ENCODE measurements at places on chromosomes 4 and X. TPM values are rescaled to one million over a fixed set of nuclear protein-coding genes. Genes with fewer than 3 reads are reported as not detected.

The NHSL2 gene
- 0.02 TPM for total RNA-seq

The CPLX1 gene
- 2.1 TPM for total RNA-seq

The ARR3 gene
- total RNA-seq, result not detected

The EOLA1 gene
- total RNA-seq, result 20.9 TPM

The UGT2A3 gene
- 0.11 TPM for total RNA-seq

The ARHGAP4 gene
- 81.8 TPM for total RNA-seq

The NUP54 gene
- 67.7 TPM for total RNA-seq

The PDGFRA gene
- 0.40 TPM for total RNA-seq

The SEC24D gene
- total RNA-seq, result 20.0 TPM

The SRPX2 gene
- total RNA-seq, result not detected

The GABRQ gene
- 2.3 TPM for total RNA-seq

The LINC00632 gene
- total RNA-seq, result 0.47 TPM

The EREG gene
- total RNA-seq, result 2.9 TPM

The SHROOM4 gene
- total RNA-seq, result not detected

The TAF7L gene
- total RNA-seq, result not detected

- H3K27ac ChIP-seq, result no peak overlapping the region
- H3K36me3 ChIP-seq, result no peaks in the 10 kb centered on the region
- H3K27me3 ChIP-seq, result no peaks in the 10 kb centered on the region
- no peaks in the 10 kb centered on the region for H3K4me1 ChIP-seq
- H3K4me3 ChIP-seq, result no peak overlapping the region
- no peak for DNase-seq
Observed at GRCh38 chr4:28228561-28229491, 1368.2 kb downstream of the STIM2 start.

- no peak for DNase-seq
- H3K4me3 ChIP-seq, result no peak overlapping the region
- H3K36me3 ChIP-seq, result no peaks in the 10 kb centered on the region
- no peaks in the 10 kb centered on the region for H3K27me3 ChIP-seq
Observed at GRCh38 chrX:110462957-110463356, 104.3 kb downstream of the RTL9 start.

GRCh38 chr4:41994461-41994985 lies 4.2 kb downstream of the SLC30A9 start:
- peaks cover 2% of the 10 kb centered on the region for H3K36me3 ChIP-seq
- H3K4me1 ChIP-seq, result peaks cover 9% of the 10 kb centered on the region
- H3K4me3 ChIP-seq, result no peak overlapping the region
- no peak for DNase-seq
- H3K27ac ChIP-seq, result no peak overlapping the region

- H3K27ac ChIP-seq, result no peak overlapping the region
- DNase-seq, result no peak
- H3K4me3 ChIP-seq, result no peak overlapping the region
- H3K4me1 ChIP-seq, result no peaks in the 10 kb centered on the region
Observed at GRCh38 chr4:40845154-40845835, 95.5 kb downstream of the NSUN7 start.

DNA sequence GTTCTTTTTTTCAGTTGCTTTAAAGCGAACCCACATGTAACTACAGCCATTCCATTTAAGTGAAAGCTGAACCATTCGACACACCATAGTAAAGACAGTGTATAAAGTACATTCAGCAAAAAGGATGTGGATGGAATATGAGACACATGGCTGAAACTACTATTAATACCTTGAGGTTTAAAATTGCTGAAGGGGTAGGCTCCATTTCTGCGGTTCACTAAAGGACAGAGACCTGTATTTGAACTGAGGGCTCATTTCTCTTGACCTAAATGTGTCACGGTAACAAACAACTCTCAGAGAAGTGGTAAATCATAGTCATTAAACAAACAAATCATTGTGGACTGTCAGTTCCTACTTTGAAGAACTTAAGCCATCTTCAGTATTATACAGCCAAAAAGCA lies 1085.6 kb upstream of the TENM3 start:
- no peaks in the 10 kb centered on the region for H3K27me3 ChIP-seq
- H3K27ac ChIP-seq, result no peak overlapping the region
- H3K4me1 ChIP-seq, result no peaks in the 10 kb centered on the region

DNA sequence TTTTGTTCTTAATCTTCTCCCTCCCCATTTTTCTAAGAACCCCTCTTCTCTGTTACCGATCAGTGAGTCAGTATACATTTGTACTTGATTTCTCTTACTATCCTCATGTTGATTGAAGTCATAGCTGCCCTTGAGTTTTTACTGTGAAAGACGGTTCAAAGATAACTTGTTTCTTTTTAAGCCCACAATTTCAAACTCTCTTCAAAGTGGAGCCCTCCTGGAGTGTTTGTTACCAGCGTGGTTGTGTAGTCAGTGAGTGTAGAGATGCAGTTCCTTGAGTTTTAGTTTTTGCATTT lies 7.9 kb downstream of the PPP1R3F start:
- H3K27ac ChIP-seq, result no peak overlapping the region
- no peaks in the 10 kb centered on the region for H3K27me3 ChIP-seq
- no peak overlapping the region for H3K4me3 ChIP-seq
- no peaks in the 10 kb centered on the region for H3K36me3 ChIP-seq

GRCh38 chr4:47990145-47990544 lies 26.3 kb downstream of the CNGA1 start:
- H3K4me1 ChIP-seq, result no peaks in the 10 kb centered on the region
- no peak for DNase-seq
- no peak overlapping the region for H3K27ac ChIP-seq

DNA sequence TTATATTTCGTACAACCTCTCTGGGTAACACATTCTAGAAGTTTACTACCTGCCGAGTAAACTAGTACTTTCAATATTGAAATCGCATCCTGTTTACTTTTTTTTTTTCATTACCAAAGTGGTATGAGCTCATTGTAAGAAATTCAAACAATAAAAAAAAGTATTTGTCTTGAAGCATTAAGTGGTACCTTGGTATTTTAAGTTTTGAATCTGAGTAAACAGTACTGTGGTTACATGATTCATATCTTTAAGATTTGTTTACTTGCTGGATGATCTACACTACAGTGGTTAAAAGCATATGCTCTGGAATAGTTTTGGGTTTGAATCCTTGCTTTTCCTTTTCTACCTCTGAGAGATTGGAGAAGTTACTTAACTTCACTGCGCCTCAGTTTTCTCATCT lies 3.8 kb upstream of the MMGT1 start:
- no peaks in the 10 kb centered on the region for H3K27me3 ChIP-seq
- H3K27ac ChIP-seq, result no peak overlapping the region
- peaks cover 2% of the 10 kb centered on the region for H3K36me3 ChIP-seq
- no peaks in the 10 kb centered on the region for H3K4me1 ChIP-seq

- peak; percentile 75 for DNase-seq
- peaks cover 67% of the 10 kb centered on the region for H3K4me1 ChIP-seq
- H3K27ac ChIP-seq, result peak overlapping the region; percentile 51
- peak overlapping the region; percentile 79 for H3K4me3 ChIP-seq
- H3K27me3 ChIP-seq, result no peaks in the 10 kb centered on the region
Observed at GRCh38 chr4:972651-973424, 531 bp downstream of the DGKQ start.

DNA sequence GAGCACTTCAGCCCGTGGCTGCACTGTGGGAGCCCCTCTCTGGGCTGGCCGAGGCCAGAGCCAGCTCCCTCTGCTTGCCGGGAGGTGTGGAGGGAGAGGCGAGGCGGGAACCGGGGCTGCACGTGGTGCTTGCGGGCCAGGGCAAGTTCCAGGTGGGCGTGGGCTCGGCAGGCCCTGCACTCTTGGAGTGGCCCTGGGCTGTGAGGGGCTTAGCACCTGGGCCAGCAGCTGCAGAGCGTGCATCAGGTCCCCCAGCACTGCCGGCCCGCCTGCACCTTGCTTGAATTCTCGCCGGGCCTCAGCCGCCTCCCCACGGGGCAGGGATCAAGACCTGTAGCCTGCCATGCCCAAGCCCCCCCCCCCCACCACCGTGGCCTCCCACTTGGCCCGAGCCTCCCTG lies 28.9 kb upstream of the APOOL start:
- H3K36me3 ChIP-seq, result no peaks in the 10 kb centered on the region
- no peak overlapping the region for H3K27ac ChIP-seq
- no peak for DNase-seq
- H3K4me3 ChIP-seq, result no peak overlapping the region

GRCh38 chr4:37868238-37868637 lies 22.6 kb upstream of the TBC1D1 start:
- no peaks in the 10 kb centered on the region for H3K27me3 ChIP-seq
- H3K36me3 ChIP-seq, result peaks cover 6% of the 10 kb centered on the region
- H3K4me3 ChIP-seq, result no peak overlapping the region
- no peaks in the 10 kb centered on the region for H3K4me1 ChIP-seq

GRCh38 chr4:24805067-24805466 lies 9.7 kb downstream of the SOD3 start:
- peaks cover 13% of the 10 kb centered on the region for H3K4me1 ChIP-seq
- no peak overlapping the region for H3K4me3 ChIP-seq
- peaks cover 8% of the 10 kb centered on the region for H3K27me3 ChIP-seq
- peak overlapping the region; percentile 15 for H3K27ac ChIP-seq

DNA sequence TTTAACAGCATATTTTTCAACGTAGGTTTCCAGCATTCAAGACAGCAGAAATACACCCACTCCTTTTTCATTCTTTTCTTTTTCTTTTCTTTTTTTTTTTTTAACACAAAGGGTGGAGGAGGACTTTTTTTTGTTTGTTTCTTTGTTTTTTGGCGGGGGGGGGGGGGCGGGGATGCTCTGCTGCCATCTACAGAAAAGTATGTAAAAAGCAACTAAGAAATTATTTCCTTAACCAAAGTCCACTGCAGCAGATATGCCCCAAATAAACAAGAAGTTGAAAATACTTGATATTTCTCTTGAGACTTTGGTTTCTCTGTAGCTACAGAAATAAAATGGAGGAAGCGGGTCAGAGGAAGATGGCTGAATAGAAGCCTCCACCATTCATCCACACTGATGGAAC lies 63.2 kb upstream of the PBDC1 start:
- no peaks in the 10 kb centered on the region for H3K27me3 ChIP-seq
- H3K4me1 ChIP-seq, result no peaks in the 10 kb centered on the region

DNA sequence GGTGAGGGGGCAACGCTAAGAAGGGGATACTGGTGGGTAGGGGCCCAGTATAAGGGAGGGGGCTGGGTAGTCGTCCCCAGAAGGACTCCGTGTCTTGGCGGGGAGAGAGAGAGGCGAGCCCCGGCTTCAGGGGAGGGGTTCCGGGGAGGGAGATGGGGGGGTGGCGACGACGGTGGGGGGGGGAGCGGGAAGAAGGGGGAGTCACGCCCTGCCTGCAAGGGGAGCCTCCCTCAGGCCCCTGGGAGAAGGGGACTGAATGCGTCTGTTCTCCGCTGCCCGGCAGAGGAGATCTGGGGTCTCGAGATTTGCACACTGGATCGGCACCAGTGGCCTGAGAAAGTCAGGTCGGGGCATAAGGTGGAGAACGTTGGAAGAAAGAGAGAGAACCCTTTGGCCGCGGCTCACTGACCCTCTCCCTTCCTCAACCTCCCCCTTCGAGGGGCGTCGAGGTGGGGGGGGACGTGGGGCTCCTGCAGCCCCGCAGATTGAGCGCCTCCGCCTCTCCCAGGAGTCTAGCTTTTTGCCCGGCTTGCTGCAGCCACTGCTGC lies 609 bp upstream of the BCORL1 start:
- peaks cover 29% of the 10 kb centered on the region for H3K4me1 ChIP-seq
- H3K4me3 ChIP-seq, result no peak overlapping the region
- peaks cover 2% of the 10 kb centered on the region for H3K36me3 ChIP-seq
- DNase-seq, result no peak
- H3K27me3 ChIP-seq, result no peaks in the 10 kb centered on the region
- peak overlapping the region; percentile 61 for H3K27ac ChIP-seq

DNA sequence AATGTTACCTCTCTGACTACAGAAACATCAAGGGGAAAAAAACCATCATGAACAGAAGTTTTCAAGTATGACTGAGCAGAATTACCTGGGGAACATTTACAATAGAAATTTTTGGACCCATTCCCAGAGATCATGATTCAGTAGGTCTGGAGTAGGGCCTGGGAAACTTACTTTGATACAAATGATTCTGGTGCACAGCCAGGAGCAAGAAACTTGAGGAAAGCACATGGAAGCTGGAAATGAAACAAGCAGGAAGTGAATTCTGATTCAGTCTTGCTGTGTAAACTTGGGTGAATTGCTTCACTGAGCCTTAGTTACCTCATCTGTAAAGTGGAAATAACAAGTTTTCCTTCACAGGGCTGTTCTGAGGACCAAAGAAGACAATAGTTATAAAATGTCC lies 192.5 kb upstream of the TAPT1 start:
- no peak for DNase-seq
- no peak overlapping the region for H3K4me3 ChIP-seq
- no peaks in the 10 kb centered on the region for H3K4me1 ChIP-seq
- H3K36me3 ChIP-seq, result no peaks in the 10 kb centered on the region
- no peaks in the 10 kb centered on the region for H3K27me3 ChIP-seq

DNA sequence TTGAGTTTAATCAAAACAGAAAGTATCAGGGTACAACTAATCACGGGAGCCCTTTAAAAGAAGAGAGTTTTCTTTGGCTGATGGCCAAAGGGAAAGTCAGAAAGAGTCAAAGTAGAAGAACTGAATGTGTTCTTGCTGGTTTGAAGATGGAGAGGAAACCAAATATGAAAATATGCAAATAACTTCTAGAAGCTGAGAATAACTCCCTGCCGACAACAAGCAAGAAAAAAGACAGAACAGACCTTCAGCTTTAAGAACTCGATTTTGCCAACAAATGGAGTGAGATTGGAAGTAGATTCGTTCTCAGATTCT lies 903.8 kb downstream of the STIM2 start:
- H3K27me3 ChIP-seq, result no peaks in the 10 kb centered on the region
- no peak overlapping the region for H3K4me3 ChIP-seq
- no peak for DNase-seq
- H3K36me3 ChIP-seq, result no peaks in the 10 kb centered on the region

DNA sequence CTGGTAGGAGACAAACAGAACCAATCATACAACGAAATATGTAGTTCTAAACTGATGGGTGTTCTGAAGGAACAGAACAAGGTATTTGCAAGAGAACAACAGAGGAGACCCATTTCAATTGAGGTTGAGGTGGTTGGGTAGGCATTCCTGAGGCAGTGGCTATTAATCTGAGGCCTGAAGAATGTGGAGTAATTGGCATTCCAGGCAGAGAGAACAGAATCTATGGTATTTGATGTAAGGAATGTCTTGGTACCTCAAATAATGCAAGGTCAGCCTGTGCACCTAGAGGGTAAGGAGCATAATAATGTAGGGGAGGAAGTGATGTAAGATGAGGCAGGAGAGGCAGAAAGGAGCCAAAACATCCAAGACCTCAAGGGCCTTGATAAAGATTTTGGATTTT lies 109.5 kb upstream of the TEX13C start:
- no peak overlapping the region for H3K4me3 ChIP-seq
- H3K4me1 ChIP-seq, result peaks cover 5% of the 10 kb centered on the region
- H3K27me3 ChIP-seq, result no peaks in the 10 kb centered on the region
- H3K36me3 ChIP-seq, result no peaks in the 10 kb centered on the region
- no peak for DNase-seq

GRCh38 chrX:43019021-43019420 lies 241.1 kb upstream of the PPP1R2C start:
- H3K4me3 ChIP-seq, result no peak overlapping the region
- no peaks in the 10 kb centered on the region for H3K36me3 ChIP-seq
- H3K27ac ChIP-seq, result no peak overlapping the region
- H3K27me3 ChIP-seq, result no peaks in the 10 kb centered on the region

GRCh38 chr4:123327346-123327745 lies 69.2 kb upstream of the SPRY1 start:
- H3K36me3 ChIP-seq, result no peaks in the 10 kb centered on the region
- DNase-seq, result no peak
- no peak overlapping the region for H3K4me3 ChIP-seq
- H3K4me1 ChIP-seq, result no peaks in the 10 kb centered on the region
- no peak overlapping the region for H3K27ac ChIP-seq

Measured in K562 (cell line).